Renal cortical epithelial cell (primary cell): ENCODE measurements at places on chromosomes 4 and X. TPM values are rescaled to one million over a fixed set of nuclear protein-coding genes. Genes with fewer than 3 reads are reported as not detected.

The ING2 gene
- total RNA-seq, result 10.4 and 22.0 TPM in 2 replicates

The BST1 gene
- 0.70 and 8.7 TPM in 2 replicates for total RNA-seq

The OCRL gene
- total RNA-seq, result 18.6 and 28.0 TPM in 2 replicates

The MAGEA12 gene
- total RNA-seq, result not detected in 2 replicates

The PACRGL gene
- total RNA-seq, result 35.4 and 38.6 TPM in 2 replicates

The SFRP2 gene
- 3.3 TPM in 1 of 2 replicates, not detected in the other for total RNA-seq

The PRDM8 gene
- total RNA-seq, result 0.50 and 1.7 TPM in 2 replicates

The BEX5 gene
- 2.1 and 2.9 TPM in 2 replicates for total RNA-seq

The PHEX gene
- total RNA-seq, result 0.35 and 1.0 TPM in 2 replicates

The ADGRG4 gene
- total RNA-seq, result under 0.01 TPM in 1 of 2 replicates, not detected in the other

The ITIH6 gene
- not detected in 2 replicates for total RNA-seq

The CSN1S1 gene
- total RNA-seq, result not detected in 2 replicates
